ENCODE measurements at places on chromosomes 16 and 17.
A peak's percentile ranks its signal among the peaks of the same experiment; 100 is the strongest.

GRCh38 chr16:20610211-20610891 is 34.2 kb upstream of the ACSM2B start:
- no peak for DNase-seq

DNA sequence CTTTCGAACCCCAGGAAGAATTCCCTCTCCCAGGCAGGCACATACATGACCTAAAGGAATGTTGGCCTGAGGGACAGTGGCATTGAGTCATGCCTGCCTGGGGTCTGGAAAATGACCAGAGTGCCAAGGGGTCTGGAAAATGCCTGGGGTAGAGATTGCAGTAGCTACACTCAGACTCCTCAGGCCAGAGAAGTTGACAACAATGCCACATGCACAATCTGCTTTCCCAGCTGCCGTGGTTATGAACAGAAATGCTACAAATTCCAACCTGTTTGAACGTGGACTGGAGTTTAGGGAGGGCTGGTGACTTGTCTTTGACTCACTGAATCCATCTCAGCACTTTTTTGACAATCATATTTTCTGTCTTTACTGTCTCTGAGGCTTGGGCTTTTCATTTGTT is 250.0 kb downstream of the ABCC12 start:
- DNase-seq, result no peak

DNA sequence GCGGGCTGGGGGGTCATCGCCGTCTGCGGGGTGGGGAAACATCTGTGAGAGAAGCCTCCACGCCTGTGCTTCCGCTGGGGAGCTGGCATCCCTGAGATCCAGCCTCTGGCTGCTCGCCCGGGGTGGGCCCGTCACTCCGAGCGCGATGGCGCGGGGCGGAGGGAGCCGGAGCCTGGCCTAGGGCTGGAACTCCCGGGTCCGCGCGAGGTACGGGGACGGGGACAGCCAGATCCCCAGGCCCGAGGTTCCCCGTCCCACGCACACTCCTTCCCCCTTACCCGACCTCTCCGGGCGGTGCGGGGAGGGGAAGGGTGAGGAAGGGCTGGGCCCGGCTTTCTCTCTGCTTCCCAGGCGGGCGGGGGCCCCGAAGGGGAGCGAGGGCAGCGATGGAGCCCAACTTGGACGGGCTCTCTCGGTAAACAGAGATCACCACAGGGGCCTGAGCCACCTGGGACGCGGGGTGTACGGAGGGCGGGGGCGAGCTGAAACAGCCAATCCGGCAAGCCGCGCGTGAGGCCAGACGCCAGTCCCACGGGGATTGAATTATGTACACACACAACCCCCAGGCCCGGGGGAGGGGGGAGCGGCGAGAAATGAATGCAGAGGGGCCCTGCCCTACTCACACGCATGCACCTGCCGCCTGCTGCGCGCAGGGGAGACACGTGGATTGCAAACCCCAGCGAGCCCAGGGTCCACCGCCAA is at the start of gene SLC16A11:
SLC16A11 (minus strand) TSS at position 596 of the 702 bp plus-strand sequence; CDS start at position 17, 579 bp downstream.
- peak; percentile 70 for DNase-seq

- DNase-seq, result no peak
These were observed 18.9 kb downstream of the TEX2 start for GRCh38 chr17:64244165-64244564.

DNA sequence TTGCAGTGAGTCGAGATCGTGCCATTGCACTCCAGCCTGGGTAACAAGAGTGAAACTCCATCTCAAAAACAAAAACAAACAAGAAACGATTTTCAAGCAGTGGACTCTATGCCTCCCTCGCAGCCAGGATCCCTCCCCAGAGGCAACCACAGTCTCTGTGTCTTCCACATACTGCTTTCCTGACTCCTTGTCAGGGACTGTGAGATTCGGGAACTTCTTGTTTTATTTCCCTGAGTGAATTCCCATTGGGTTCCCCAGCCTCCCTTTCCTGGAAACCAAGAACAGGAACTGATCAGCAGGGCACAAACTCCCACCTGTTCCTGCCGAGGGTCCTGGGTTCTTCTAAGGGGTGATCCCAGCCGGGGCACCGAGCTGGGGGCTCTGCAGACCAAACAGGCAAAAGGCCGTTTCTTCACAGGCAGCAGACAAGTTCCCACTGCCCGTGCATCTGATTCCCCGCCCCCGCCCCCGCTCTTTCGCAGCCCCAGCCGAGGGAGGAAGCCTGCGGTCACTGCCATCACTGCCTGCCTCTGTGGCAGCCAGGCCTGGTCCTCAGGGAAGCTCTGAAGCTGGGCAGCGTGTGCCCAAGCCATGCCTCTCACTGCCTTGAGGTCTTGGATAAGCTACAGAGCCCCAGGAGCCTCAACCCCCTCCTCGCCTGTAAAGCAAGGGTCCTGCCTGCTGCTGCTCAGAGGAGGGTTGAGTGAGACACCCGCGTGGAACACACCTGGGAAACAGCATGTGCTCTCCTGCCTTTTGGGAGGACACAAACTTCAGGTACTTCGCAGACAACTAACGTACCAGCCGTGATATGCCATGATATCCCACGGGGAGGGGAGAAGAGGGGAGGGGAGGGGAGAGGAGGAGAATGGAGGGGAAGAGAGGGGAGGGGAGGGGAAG is 5.5 kb upstream of the PIEZO1 start:
- DNase-seq, result peak; percentile 82

DNA sequence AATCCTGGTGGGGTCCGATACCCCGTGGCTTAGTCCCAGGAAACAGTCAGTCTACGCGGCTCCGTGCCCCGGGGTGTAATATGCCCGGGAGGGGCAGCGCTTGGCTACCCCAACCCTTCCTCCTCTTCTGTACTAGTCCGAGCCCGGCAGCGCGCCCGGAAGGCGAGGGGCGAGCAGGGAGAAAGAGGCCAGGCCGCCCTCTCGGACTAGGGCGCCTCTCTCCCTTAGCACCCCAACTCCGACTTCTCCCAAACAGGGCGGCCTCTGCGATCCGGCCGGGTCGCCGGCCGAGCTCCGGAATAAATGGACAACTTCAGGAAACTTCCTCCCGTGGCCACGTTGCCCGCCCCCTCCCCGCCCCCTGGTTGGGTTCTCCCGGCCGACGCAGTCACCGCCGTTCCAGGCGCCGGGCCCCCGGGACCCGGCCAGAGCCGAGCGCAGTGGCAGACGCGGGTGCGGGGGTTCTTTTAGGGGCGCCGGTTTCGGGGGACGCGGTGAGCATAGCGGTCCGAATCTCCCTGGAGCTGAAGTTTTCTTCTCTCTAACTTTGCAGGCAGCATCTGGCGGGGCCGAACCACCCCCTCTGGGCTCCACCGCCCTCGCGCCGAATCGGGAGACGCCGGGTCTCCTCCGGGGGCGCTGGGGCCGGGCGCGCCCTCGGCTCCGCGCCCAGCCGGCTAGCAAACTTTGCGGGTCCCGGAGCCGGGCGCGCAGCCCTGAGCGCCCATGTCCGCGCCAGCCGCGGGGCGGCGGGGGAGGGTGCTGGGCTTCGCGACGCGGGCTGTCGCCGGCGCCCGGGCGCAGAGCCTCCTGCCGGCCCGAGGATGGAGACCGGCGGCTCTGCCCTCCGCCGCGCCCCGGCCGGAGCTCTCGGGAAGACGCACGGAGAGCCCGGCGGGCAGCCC is at the start of gene SDK2:
SDK2 (minus strand) TSS at position 301 of the 905 bp plus-strand sequence. CDS start 357 bp downstream, outside the sequence.
- peak; percentile 59 for DNase-seq

DNA sequence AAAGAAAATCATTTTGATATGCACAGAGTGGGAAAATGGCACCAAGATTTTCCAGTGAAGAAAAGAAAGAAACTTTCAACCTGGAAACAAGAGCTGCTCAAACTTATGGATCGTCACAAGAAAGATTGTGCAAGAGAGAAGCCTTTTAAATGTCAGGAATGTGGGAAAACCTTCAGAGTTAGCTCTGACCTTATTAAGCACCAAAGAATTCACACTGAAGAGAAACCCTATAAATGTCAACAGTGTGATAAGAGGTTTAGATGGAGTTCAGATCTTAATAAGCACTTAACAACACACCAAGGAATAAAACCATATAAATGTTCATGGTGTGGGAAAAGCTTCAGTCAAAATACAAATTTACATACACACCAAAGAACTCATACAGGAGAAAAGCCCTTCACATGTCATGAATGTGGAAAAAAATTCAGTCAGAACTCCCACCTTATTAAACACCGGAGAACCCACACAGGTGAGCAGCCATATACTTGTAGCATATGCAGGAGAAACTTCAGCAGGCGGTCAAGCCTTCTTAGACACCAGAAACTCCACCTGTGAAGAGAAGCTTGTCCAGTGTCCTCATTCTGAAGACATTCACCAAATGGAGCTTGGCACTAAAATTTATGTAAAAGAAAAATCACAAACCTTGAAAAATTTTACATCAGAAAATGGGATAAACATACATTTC is 12.2 kb downstream of the ZNF75A start:
- no peak for DNase-seq

All from activated CD8-positive, alpha-beta memory T cell treated with anti-CD3 and anti-CD28 coated beads, Interleukin-2, amount 50 U/mL, for 48 hours (primary cell).